ENCODE measurements at places on chromosomes 1 and 21.

GRCh38 chr1:165824269-165824643, 3.2 kb upstream of the UCK2 start:
- DNase-seq = no peak

GRCh38 chr1:215477632-215478031, 89.5 kb upstream of the KCTD3 start:
- no peak for DNase-seq

GRCh38 chr1:96338622-96339021, 383.0 kb upstream of the PTBP2 start:
- DNase-seq = no peak

- no peak for DNase-seq
Measured at GRCh38 chr1:27071049-27071416, 58.4 kb upstream of the TENT5B start.

DNA sequence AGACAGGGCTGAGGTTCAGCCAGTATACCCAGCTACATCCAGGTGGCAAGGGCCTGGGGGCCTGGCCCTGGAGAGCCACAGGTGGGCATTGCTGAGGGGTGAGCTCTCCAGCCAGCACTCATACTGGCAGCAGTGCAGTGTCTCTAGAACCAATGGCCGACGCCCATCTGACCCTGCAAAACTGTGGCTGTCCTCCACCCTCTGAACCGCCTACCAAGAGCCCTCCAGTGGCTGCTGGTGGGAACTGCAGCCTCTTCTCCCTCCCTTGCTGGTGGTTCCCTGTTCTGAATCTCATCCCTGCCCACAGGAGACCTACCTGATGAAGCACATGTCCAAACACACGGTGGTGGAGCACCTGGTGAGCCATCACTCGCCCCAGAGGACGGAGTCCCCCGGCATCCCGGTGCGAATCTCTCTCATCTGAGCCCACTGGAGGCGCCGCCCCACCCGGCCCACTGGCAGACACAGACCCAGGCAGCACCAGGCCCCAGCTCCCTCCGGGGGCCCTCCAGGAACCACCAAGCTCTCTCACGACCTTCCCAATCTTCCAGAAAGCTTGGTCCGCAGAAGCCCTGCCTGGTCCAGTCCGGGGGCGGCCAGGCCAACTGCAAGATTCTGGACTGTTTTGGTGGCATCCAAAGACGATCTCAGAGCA, 22.1 kb downstream of the A3GALT2 start:
- peak; percentile 68 for DNase-seq

GRCh38 chr1:17711941-17712340, 43.2 kb upstream of the ACTL8 start:
- no peak for DNase-seq
